ENCODE measurements at places on chromosomes 1 and 21. TPM values are rescaled to one million over a fixed set of nuclear protein-coding genes. Genes with fewer than 3 reads are reported as not detected.

DNA sequence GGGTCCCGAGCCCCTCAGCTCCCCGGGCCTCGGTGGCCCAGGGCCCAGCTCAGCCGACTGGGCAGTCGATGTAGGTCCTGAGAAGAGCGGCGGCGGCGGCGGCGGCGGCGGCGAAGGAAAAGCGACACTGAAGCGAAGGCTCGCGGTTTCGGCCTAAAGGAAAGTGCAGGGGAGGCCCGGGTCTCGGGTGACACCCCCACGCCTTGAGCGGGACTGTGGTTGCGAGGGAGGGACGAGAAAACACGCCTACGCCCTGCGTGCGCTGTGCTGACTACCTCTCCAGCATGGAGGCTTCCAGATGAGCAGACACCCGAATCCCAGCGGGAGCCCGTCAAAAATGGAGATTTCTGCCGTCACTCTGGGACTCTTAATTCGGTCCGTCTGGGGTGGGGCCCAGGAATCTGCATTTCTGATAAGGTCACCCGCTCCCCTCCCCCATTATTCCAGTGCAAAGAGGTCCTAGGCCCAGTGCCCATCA, 31.2 kb downstream of the DNTTIP2 start:
- H3K27me3 ChIP-seq: peaks cover under 1% of the 10 kb centered on the region
- H3K27ac ChIP-seq: peak overlapping the region; percentile 88
- peaks cover 3% of the 10 kb centered on the region for H3K36me3 ChIP-seq
- peak; percentile 76 for DNase-seq
- peaks cover 20% of the 10 kb centered on the region for H3K4me1 ChIP-seq

GRCh38 chr21:31260790-31261189, 83.3 kb downstream of the TIAM1 start:
- DNase-seq: no peak
- no peak overlapping the region for H3K27ac ChIP-seq
- H3K36me3 ChIP-seq: peaks cover 19% of the 10 kb centered on the region
- no peak overlapping the region for H3K4me3 ChIP-seq
- peaks cover 6% of the 10 kb centered on the region for H3K4me1 ChIP-seq
- no peaks in the 10 kb centered on the region for H3K27me3 ChIP-seq

GRCh38 chr1:235021321-235021720, 107.3 kb downstream of the TOMM20 start:
- H3K27ac ChIP-seq: no peak overlapping the region
- H3K27me3 ChIP-seq: no peaks in the 10 kb centered on the region
- H3K4me3 ChIP-seq: no peak overlapping the region
- peaks cover 51% of the 10 kb centered on the region for H3K4me1 ChIP-seq

- H3K4me1 ChIP-seq: no peaks in the 10 kb centered on the region
- no peaks in the 10 kb centered on the region for H3K27me3 ChIP-seq
These were observed 6.1 kb upstream of the AIRE start for GRCh38 chr21:44279354-44280260.

GRCh38 chr1:6035719-6036118, 10.0 kb upstream of the KCNAB2 start:
- peaks cover 47% of the 10 kb centered on the region for H3K36me3 ChIP-seq
- no peak overlapping the region for H3K27ac ChIP-seq
- no peak overlapping the region for H3K4me3 ChIP-seq

BTF3L4 gene
- 33.8 TPM for total RNA-seq

- H3K36me3 ChIP-seq: no peaks in the 10 kb centered on the region
- no peak overlapping the region for H3K27ac ChIP-seq
- no peaks in the 10 kb centered on the region for H3K4me1 ChIP-seq
- DNase-seq: no peak
- H3K27me3 ChIP-seq: no peaks in the 10 kb centered on the region
- H3K4me3 ChIP-seq: no peak overlapping the region
These were observed 87.9 kb upstream of the SOX13 start for GRCh38 chr1:203985044-203985443.

DNA sequence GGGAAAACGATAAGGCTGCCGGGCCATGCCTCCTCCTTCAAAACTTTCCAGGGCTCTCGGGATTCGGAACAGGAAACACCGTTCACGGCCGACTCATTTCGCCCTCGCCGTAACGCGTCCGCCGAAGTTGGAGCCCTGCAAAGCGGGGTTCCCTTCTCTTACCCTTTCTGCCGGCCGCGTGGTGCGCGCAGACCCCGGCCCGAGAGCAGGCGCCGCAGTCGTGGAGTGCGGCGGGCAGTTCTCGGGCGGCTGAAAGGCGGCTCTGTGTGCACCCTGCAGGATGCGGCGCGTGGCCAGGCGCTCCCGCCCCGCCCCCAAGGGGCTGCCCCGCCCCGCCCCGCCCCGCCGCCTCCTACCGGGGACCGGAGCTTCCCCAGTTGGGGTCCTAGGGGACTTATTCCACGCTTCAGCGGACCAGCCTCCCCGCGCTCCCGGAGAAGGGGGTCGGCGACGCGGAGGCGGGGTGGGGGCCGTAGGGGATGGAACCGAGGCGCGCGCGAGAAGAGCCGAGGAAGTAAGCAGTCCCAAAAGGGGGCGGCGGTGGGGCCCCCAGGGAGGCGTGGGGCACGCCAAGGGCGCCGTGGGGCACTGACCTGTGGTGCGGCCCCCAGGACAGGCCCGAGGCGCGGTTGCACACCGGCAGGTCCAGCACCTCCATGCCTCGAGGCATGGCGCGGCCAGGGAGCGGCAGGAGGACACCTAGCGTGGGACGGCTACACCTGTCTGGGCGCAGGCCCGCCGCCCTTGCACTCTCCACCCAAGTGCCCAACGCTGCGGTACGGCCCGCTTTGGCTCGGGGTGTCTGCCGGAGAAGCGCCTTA, at the start of gene MCOLN2:
TSS of gene MCOLN2 (minus strand) at position 268 of the 821 bp plus-strand sequence. CDS start at position 27, 241 bp downstream.
- peak within 1 kb of the TSS; percentile 80 for H3K4me3 ChIP-seq
- peak within 1 kb of the TSS; percentile 81 for H3K27ac ChIP-seq
- peaks cover 23% of the 10 kb centered on the region for H3K36me3 ChIP-seq
- DNase-seq: peak; percentile 75

GRCh38 chr1:39590546-39590945, 14.0 kb upstream of the PABPC4 start:
- H3K27ac ChIP-seq: no peak overlapping the region
- H3K27me3 ChIP-seq: no peaks in the 10 kb centered on the region
- H3K4me3 ChIP-seq: no peak overlapping the region
- H3K36me3 ChIP-seq: no peaks in the 10 kb centered on the region
- H3K4me1 ChIP-seq: no peaks in the 10 kb centered on the region
- no peak for DNase-seq

DNA sequence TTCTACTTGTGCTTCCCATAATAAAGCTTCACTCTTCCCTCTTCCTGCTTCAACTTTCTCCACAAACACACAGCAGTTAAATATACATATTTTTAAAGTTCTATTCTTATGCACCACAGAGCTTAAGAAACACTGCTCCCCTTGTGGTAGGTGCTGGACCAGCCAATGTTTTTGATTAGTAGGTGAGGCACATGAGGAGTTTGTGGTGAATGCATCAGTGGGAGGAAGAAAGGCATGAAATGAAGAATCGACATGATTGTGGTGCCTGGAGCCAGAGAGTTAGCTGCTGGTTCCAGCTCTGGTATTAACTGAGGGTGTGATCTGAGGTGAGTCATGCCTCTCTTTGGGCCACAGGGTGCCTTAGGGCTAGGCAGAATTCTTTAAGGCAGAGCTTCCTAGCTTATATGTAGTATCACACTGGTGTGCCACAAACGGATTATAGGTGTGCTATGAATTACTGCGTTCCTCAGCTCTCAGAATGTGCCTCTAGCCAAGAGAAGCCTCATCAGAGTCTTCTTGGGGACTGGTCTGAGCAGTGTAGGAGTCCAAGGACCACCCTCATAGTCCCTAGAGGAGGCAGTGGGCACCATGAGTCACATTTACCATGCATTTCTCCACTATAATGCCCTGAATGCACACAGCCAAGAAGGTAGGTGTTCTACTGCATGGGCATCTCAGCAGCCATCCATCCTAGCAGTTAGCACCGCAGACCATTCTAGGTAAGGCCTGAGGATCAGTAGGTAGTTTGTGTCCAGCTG, 97.4 kb upstream of the SGIP1 start:
- H3K27ac ChIP-seq: peak overlapping the region; percentile 58
- DNase-seq: peak; percentile 77
- no peaks in the 10 kb centered on the region for H3K27me3 ChIP-seq
- no peak overlapping the region for H3K4me3 ChIP-seq
- no peaks in the 10 kb centered on the region for H3K36me3 ChIP-seq

DNA sequence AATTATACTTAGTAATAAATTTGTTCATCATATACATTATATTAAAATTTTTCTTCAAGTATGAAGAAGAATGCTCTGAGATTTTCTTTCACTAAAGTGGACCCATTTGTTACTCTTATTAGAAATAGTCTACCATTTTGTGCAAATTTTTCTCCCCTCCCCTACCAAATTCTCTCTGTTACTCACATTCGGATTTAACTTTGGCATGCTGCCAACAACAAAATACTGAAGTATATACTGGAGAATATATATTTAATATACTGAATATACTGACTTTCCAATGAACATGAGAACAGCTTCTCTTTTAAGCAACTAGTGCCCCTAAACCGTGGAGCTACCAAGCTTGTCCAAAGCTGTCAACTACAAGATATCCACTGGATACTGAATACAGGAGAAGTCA, 57.2 kb downstream of the CENPF start:
- H3K36me3 ChIP-seq: peaks cover 64% of the 10 kb centered on the region
- no peak overlapping the region for H3K4me3 ChIP-seq
- DNase-seq: no peak
- no peak overlapping the region for H3K27ac ChIP-seq
- H3K27me3 ChIP-seq: no peaks in the 10 kb centered on the region

- H3K36me3 ChIP-seq: no peaks in the 10 kb centered on the region
- no peaks in the 10 kb centered on the region for H3K27me3 ChIP-seq
- DNase-seq: peak; percentile 55
- no peak overlapping the region for H3K4me3 ChIP-seq
- H3K4me1 ChIP-seq: peaks cover 31% of the 10 kb centered on the region
These were observed 1.0 kb upstream of the S100B start for GRCh38 chr21:46605767-46606426.

All from activated CD4-positive, alpha-beta T cell treated with anti-CD3 and anti-CD28 coated beads for 36 hours (primary cell).